ENCODE measurements at places on chromosomes 2 and 18.

- H3K27ac ChIP-seq, result no peak overlapping the region
- H3K27me3 ChIP-seq, result no peaks in the 10 kb centered on the region
- H3K4me1 ChIP-seq, result no peaks in the 10 kb centered on the region
- H3K36me3 ChIP-seq, result no peaks in the 10 kb centered on the region
- no peak overlapping the region for H3K4me3 ChIP-seq
Measured at GRCh38 chr2:213167271-213167930, 16.0 kb upstream of the IKZF2 start.

- peaks cover 5% of the 10 kb centered on the region for H3K4me1 ChIP-seq
- no peaks in the 10 kb centered on the region for H3K27me3 ChIP-seq
- no peak for DNase-seq
- H3K27ac ChIP-seq, result no peak overlapping the region
Measured at GRCh38 chr2:157261199-157261782, 3.8 kb downstream of the GALNT5 start.

DNA sequence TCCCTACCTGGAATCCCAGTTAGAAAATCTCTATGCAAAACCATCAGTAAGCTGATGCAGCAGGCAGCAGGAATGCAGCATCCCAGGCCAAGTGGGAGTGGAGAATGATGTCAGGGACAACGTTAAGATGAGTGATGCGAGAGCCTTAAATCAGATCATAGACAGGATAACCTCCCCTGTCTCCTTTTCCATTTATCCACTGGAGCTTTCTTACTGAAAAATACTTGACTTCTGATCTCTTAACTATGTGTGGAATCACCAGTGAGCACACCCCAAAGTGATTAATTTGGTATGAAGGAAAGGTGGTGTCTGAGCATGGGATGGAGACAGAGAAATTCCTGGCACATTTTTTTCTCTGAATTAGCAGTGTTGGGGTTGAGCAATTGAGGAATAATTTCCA is 98.0 kb downstream of the RND3 start:
- no peak overlapping the region for H3K27ac ChIP-seq
- no peak overlapping the region for H3K4me3 ChIP-seq
- no peaks in the 10 kb centered on the region for H3K27me3 ChIP-seq
- no peaks in the 10 kb centered on the region for H3K36me3 ChIP-seq
- no peak for DNase-seq

- no peak overlapping the region for H3K27ac ChIP-seq
- peaks cover 8% of the 10 kb centered on the region for H3K4me1 ChIP-seq
- peaks cover 26% of the 10 kb centered on the region for H3K27me3 ChIP-seq
- H3K36me3 ChIP-seq, result no peaks in the 10 kb centered on the region
- no peak for DNase-seq
Measured at GRCh38 chr2:109208071-109208950, 79.3 kb downstream of the SH3RF3 start.

DNA sequence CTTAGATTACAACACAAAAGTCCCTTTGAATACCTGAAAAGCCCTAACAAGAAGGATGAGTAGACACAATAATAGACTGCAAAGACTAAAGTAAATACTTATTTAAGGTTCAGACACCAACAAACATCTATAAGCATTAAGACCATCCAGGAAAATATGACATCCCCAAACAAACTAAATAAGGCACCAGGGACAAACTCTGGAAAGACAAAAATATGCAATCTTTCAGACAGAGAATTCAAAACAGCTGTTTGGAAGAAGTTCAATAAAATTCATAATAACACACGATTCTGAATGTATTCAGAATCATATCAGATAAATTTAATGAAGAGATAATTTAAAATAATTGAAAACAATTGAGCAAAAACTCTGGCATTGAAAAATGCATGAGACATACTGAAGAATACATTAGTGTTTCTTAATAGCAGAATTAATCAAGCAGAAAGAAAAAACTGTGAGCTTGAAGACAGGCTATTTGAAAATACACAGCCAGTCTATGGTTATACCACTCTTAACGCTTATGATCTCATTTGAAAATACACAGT is 1388.8 kb downstream of the DSC3 start:
- H3K27me3 ChIP-seq, result no peaks in the 10 kb centered on the region
- no peak overlapping the region for H3K4me3 ChIP-seq
- no peak for DNase-seq

GRCh38 chr2:54419388-54419787 is 36.7 kb upstream of the SPTBN1 start:
- H3K4me3 ChIP-seq, result no peak overlapping the region
- no peaks in the 10 kb centered on the region for H3K27me3 ChIP-seq
- no peak overlapping the region for H3K27ac ChIP-seq
- DNase-seq, result no peak
- no peaks in the 10 kb centered on the region for H3K36me3 ChIP-seq

DNA sequence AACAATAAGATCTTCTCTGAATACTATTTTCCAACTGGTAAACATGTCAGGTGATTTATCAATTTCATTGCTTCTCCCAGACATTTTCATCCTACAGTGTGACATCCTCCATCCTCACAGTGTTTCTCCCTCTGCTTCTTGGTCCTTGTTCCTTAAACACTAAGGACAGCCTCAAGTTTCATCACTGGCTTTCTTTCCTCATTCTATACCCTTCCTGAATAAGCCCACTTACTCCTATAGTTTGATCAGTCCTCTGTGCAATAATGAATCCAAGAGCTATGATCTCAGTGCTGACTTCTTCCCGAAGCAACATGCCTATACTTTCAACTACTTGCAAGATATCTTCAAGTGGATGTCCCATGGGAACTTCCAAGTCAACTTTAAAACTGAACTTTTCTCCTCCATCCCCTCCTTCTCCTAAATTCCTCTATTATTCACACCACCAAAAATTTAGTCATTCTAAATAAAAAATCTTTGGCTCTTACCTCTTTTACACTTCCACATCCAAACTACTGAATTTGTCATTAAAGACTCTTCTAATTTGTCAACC is 87.6 kb downstream of the FAM228A start:
- H3K36me3 ChIP-seq, result peaks cover 63% of the 10 kb centered on the region
- H3K4me1 ChIP-seq, result no peaks in the 10 kb centered on the region
- H3K27me3 ChIP-seq, result no peaks in the 10 kb centered on the region

DNA sequence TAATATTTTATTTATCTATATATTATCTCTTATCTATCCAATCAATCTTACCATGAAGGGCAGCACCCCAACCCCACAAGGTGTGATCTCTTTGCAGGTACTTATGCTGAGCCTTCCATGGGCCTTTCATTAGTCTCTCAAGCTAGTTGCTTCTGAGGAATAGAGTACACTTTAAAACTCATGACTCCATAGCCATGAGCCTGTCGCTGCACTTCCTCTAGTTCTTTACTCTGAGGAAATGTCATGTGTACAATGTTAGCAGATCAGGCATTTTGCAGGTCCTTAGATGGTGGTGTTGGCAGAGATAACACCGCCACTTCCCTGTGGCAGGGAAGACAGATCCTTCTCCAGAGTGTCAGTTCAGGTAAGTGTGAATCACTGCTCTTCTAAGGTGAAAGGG is 29.5 kb upstream of the STAT4 start:
- DNase-seq, result no peak
- H3K4me3 ChIP-seq, result no peak overlapping the region
- no peak overlapping the region for H3K27ac ChIP-seq
- peaks cover 4% of the 10 kb centered on the region for H3K4me1 ChIP-seq
- no peaks in the 10 kb centered on the region for H3K36me3 ChIP-seq

DNA sequence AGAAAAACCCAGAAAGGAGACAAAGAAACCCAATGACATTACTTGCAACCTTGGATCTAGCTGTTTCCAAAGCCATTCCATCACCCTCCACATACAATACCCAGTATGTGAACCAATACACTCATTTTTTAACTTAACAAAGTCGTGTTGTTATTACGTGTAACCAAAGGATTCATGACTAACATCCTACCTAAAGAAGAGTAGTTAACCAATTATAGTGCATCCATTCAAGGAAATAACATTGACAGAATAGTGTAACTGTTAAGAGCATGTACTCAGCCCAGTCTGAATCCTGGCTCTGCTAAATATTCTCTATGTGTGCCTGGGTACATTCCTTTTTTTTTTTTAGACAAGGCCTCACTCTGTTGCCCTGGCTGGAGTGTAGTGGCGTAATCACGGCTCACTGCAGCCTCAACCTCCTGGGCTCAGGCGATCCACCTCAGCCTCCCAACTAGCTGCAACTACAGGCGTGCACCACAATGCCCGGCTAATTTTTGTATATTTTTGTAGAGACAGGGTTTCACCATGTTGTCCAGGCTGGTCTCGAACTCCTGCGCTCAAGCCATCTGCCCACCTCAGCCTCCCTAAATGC is 9.9 kb downstream of the TLK1 start:
- H3K27me3 ChIP-seq, result no peaks in the 10 kb centered on the region
- H3K36me3 ChIP-seq, result no peaks in the 10 kb centered on the region
- DNase-seq, result no peak
- H3K4me3 ChIP-seq, result no peak overlapping the region
- H3K4me1 ChIP-seq, result peaks cover 28% of the 10 kb centered on the region
- no peak overlapping the region for H3K27ac ChIP-seq

DNA sequence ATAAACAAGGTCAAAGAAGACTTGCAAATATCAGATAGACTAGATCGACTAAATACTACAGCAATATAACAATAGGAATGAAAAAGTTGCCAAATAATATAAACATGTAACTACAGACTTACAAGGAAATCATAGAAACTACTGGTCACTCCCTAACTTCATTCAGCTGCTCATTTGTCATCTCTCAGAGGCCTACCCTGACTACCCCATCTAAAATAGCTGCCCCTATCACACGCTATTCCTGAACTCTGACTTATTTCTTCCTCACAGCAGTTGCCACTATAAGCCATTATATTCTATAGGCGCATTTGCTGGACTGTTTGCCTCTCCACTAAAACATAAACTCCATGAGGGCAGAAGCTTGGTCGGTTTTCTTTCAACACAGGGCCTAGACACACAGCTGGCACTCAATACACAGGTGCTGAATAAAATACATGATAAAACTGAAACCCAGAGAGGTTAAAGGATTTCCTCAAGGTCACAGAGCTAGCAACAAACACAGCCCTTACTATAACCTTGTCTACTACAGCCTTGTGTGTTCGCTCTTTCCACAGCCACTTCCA is 1.8 kb downstream of the STRN start:
- no peak overlapping the region for H3K27ac ChIP-seq
- no peaks in the 10 kb centered on the region for H3K27me3 ChIP-seq
- no peak for DNase-seq
- H3K36me3 ChIP-seq, result no peaks in the 10 kb centered on the region

DNA sequence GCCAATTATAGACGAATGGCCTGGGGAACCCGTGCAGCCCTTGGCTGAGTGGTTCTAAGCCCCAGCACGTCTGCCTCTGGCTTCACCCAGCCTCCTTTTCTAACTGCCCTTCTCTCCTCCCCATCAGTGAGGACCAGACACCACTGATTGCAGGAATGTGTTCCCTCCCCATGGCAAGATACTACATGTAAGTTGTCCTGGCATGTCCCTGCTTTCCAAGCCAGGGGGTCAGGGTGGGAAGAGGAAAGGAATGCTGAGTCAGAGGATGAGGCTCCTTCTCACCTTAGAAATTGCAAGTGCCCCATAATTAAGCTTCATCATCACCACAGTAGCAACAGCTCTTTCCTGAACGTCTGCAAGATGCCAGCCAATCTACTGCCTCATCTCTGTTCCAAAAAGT is 4.8 kb downstream of the IL1F10 start:
- no peak overlapping the region for H3K4me3 ChIP-seq
- no peak for DNase-seq
- peaks cover 8% of the 10 kb centered on the region for H3K4me1 ChIP-seq
- H3K27me3 ChIP-seq, result no peaks in the 10 kb centered on the region

DNA sequence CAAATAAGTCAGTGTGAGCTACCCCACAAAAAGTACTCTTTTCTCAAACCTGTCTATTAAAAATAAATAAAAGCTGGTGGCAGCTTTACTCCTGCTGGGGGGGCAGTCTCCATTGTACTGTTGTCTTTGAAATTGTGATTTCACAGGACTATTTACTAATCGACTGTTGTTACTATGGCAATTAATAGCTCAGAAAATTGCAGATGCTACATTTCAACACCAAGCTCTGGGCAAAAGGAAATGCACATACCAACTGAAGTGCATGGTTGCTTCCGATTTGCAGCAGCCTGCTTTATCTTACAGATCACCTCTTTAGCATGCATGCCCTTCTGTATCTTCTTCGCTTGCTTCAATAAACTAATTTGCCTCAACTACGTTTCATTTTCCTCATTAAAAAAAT is 117.6 kb upstream of the DAPL1 start:
- H3K36me3 ChIP-seq, result peaks cover 17% of the 10 kb centered on the region
- H3K27ac ChIP-seq, result no peak overlapping the region
- no peak overlapping the region for H3K4me3 ChIP-seq

- H3K27me3 ChIP-seq, result no peaks in the 10 kb centered on the region
- no peak for DNase-seq
- H3K36me3 ChIP-seq, result no peaks in the 10 kb centered on the region
- H3K4me3 ChIP-seq, result no peak overlapping the region
Measured at GRCh38 chr18:420661-421246, 79.7 kb downstream of the COLEC12 start.

DNA sequence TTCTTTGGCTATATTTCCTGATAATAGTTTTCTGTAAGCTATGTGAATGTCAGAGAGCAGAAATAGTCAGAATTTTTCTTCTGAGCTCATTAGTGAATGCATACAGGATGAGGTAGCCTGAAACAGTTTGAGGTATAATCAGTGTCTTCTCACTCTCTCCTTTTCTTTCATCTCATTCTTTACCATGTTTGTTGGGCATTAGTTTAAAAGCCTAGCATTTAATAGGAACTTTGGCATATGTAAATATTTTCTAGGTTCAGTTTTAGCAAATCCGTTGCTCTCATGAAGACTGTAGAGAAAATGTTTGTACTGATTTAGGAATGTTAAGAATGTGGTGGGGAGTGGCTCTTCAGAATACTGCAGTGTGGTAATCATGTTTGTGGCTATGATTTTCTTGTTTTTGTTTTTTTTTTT is 119.4 kb downstream of the PARD3B start:
- no peak overlapping the region for H3K27ac ChIP-seq
- no peaks in the 10 kb centered on the region for H3K27me3 ChIP-seq
- DNase-seq, result no peak
- H3K36me3 ChIP-seq, result no peaks in the 10 kb centered on the region
- H3K4me1 ChIP-seq, result no peaks in the 10 kb centered on the region

DNA sequence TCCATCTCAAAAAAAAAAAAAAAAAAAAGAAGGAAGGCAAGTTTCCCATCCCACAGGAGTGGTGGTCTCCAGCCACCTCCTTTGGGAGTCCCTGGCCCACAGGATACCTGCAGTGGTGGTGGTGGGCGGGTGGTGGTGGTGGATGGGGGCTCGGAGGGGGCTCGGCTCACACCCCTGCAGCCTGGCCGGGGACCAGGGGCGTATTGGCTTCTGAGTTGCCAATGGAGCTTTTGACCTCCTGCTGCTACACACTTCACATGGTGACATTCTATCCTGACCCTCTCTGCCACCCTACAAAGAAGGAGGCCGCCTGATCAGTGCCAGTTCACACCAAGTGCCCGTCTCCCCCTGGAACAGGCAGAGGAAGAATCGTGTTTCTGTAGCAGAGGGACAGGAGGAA is 119.6 kb downstream of the NFATC1 start:
- no peaks in the 10 kb centered on the region for H3K27me3 ChIP-seq
- no peak overlapping the region for H3K4me3 ChIP-seq
- H3K4me1 ChIP-seq, result peaks cover 46% of the 10 kb centered on the region
- no peak for DNase-seq

DNA sequence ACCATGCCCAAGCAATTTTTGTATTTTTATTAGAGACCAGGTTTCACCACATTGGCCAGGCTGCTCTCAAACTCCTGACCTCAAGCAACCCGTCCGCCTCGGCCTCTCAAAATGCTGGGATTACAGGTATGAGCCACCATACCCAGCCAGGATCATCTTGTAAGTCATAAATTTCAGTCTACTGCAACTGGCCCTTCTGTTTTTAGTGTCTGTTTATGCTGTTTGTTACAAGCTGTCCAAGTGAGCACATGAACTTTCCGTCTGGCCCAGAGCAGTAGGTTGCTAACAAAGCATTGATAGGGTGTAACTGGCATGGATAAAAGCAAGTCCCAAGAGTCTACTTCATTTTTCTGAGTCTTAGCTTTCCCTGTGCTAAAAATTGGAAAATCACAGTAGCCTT is 164.4 kb upstream of the NT5C1B start:
- H3K27ac ChIP-seq, result no peak overlapping the region
- no peak for DNase-seq
- no peaks in the 10 kb centered on the region for H3K27me3 ChIP-seq

Data from CD4-positive, alpha-beta T cell (primary cell).